Kidney (tissue), 22 donors: ENCODE measurements at places on chromosomes 16 and 17. TPM values are rescaled to one million over a fixed set of nuclear protein-coding genes. Genes with fewer than 3 reads are reported as not detected.

DNA sequence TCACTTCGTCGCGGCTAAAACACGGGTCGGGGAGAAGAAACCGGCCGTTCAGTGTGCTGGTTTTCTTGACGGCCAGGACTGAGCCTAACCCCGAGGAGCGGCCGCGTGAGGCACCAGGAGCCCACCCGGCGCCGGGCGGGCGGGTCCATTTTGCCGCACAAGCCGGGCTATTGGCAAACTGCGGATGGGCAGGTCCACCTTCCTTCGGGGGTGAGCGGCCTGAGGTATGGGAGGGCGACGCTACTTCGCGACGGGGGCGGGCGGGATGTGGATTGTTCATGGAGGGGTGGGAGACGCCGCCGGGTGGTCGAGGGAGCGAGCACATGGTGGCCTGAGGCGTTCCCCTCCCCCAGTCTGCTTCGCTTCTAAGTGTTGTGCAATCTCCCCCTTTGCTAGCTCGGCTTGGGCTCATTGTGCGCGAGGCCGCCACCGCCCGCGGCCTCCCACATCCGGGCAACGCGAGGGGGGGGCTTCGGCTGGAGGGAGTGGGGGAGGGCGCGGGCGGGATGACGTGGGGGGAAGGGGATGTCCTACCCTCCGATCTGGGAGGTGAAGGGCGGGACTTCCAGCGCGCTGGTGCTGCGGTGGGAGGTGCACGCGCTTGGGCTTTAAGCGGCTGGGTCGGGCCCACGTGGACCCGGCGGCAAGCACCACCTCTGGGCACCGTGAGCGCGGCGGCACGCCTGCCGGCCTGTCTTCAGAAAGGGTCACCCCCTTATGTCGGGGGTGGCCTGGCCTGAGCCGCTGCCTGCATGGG lies 5.9 kb upstream of the CD68 start:
- DNase-seq = peak; percentile 94

DNA sequence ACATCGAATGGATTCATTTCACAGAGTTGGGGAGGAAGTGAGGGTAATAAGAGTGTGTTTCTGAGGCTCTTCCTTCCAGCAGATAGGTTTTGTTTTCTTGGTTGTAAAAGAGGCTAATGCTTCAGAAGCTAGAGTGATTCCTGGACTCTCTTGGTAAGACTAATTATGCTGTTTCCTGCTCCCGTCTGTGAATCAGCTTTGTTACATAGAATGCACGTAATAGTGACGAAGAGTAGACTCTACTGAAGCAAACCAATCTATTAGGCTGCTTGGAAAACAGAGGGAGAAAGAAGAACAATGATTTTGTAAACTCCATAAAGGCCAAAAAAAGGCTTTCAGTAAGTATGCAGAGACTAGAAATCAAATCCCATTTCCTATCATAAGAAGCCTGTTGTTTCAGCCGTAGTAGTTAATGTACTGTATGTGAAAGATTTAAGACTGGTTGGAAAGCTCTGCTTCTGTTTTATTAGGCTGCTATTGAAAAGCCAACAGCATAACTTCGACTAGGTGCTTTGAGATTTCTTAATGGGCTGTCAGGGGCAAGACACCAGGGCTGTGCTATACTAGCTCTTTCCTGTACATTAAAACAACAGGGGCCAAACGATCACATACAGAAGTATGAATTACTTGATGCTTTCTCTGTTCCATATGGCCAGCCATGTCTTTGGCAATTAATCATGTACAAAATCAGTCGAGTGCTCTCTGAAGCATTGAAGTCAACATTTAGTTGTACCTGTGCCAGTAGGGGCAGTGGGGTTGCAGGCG lies 219.0 kb downstream of the FTO start:
- peak; percentile 90 for DNase-seq

The RAB37 gene
- 1.7 TPM for polyA plus RNA-seq

GRCh38 chr16:89065458-89065822 lies 28.2 kb upstream of the ACSF3 start:
- DNase-seq = no peak

GRCh38 chr17:75695141-75695829 lies 26.0 kb upstream of the ITGB4 start:
- no peak for DNase-seq
